ENCODE measurements at places on chromosomes 5 and 9.

- DNase-seq: no peak
Observed at GRCh38 chr5:41157272-41157894, 55.9 kb downstream of the C6 start.

DNA sequence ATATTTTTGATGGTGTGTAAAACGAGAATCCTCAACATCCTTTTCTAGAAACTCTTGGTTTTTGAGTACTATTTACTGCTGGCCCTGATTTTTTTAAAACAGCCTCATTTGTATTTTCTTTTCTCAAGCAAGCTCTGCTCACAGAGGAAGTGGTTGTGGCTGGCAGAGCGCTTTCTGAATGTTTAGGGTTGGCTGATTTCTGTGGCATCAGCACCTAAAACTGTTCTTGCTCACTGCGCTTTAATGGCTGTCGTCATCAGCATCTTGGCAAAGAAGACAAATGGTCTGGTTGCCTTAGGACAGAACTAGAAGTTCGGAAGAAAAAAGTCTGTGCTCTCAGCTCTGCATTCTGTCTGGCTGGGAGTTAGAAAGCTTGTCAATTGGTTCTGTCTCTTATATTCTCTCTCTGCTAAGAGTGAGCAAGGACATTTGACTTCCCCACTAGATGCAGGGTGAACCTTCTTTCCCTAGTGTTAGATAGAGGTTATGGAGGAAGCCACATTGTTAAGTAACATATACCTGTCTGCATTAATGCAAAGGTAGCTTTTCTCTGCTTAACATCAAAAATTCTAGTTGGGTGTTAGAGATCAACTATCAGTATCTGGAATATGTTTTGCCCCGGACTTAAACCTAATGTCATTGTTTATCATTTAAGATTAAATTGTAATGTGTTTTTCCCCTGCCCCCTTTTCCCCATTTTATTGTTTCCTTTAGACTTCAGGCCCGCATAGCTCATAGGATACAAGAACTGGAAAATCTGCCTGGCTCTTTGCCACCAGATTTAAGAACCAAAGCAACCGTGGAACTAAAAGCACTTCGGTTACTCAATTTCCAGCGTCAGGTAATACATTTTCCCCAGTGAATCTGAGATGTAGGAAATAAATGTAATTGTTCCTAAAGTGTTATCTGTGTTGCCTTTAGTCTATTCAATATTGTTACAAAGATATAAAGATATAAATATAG lies 39.0 kb downstream of the SMARCA2 start:
- peak; percentile 51 for DNase-seq

DNA sequence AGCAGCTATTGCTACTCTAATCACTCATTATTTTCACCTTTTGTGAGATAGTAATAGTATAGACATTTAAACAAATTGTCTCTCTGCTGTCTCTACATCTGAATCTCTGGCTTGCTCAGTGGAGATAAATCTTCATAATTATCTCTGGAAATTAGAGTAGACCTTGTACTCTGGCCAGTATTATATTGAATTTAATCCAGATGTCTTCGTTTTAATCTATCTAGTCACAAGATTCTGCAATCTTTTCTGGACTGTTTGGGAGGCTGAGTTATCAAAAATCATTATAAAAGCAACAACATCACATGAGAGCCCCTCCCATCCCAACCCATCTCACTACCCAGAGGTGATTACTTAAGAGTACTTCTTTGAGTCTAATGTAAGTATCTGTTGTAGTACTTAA lies 19.0 kb downstream of the ARHGAP26 start:
- no peak for DNase-seq

DNA sequence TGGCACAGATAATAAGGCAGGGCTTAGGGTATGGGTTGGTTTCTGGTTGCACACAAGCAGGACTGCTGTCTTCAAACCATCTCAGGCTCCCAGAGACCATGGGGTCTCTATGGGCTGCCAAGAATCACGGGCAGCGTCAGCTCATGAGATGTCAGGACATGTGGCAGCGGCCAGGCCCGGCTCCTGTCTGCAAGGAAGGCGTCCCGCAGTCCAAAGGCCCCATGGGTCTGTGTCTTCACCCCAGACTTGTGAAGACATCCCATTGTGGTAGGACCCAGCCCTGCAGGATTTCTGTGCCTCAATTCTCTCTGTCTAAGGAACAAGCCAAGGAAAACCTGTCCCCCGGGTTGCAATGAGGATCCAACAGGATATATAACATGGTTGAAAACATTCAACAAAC lies 32.6 kb downstream of the IPPK start:
- DNase-seq: no peak

- DNase-seq: no peak
Observed at GRCh38 chr9:88889386-88889785, 101.9 kb upstream of the S1PR3 start.

DNA sequence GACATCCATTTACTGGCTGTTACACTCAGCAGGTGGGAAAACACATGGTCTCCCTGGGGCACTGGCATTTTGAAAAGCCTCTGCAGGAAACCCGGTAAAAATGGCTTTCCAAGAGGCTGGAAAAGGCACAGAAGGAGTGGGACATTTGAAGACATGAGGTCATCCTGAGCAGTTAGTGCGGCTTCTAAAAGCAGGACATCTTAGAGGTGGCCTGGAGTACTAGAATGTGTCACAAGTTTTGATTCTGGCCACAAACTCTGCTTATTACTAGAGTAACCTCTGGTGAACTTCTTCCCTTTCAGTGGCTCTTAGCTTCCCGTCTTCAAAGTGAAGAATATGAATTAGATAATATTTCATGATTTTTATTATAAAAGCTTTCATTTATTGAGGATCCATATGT lies 423.0 kb upstream of the BRINP1 start:
- no peak for DNase-seq

- DNase-seq: peak; percentile 65
Observed at GRCh38 chr5:54610197-54610944, 92.8 kb downstream of the SNX18 start.

DNA sequence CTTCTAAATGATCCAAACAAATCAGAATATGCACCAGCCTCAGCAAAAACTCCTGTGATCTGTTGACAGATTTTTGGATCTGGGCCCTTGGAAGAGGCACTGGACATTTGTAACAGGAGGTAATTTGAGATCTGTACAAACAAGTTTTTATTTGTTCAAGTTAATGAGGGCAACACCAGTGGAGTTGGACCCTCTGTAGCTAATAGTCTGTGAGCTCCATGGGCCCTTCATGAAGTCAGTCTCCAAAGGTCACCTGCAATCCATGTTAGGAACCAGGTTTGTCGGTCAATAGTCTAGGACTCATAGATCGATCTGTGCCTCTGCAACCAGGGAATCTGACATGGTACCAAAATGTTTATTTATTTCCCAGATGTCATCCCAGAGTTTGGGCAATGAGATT lies 40.9 kb downstream of the PAM start:
- DNase-seq: no peak

GRCh38 chr5:107807431-107807830 lies 136.7 kb upstream of the EFNA5 start:
- DNase-seq: no peak

DNA sequence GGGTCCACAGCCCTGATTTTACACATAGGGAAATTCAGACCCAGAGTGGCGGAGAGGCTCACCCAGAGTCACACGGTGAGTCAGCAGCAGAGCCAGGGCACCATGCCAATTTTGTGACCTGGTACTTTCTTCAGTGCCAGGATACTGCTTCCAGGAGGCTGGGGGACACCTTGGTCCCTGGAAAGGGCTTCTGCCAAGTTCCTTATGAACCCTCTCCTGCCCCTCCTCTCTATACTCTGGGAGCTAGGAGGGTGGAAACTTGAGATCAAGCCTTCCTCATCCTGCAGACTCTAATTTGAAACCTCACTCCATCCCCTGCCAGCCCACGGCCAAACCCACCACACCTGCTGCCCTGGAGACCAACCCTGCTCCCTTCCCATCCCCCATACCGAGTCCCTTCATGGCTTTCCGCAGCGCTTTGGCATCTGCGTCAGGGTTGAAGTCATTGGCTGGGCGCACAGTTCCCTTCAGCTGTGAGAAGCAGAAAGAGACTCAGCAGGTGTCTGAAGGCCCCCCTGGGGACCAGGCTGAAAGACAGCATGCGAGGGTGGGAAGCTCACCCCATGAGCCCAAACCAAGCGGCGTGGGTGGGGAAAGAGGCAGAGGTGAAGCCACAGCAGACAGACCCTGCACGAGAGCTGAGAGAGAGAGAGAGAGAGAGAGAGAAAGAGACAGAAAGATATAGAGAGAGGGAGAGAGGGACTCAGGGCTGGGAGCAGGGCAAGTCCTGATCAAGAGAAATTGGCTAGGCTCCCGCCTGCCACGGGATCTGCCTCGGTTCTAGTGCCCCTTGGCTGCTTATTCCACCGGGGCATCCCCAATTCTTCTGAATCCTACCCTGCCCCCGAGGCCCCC lies 33.5 kb downstream of the ANXA6 start:
- DNase-seq: peak; percentile 89

GRCh38 chr9:97919217-97919813 lies 3.0 kb downstream of the TRMO start:
- no peak for DNase-seq

DNA sequence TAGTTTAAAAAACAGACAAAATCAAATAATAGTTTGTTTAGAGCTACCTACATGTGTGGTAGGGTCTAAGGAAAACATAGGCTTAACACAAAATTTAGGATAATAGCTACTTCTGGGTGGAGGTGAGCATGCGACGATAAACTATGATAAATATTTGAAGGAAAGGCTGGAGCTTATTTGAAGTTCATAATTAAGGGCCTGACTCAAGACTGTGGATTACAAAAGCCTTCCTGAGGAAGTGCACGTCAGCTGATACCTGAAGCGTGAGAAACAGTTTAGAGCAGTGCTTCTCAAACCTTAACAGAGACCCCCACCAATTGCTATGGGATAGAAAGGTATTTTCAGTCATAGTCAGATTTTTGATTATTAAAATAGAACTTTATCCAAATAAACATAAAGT lies 20.4 kb upstream of the UBLCP1 start:
- no peak for DNase-seq

GRCh38 chr5:51203598-51203997 lies 179.7 kb upstream of the ISL1 start:
- no peak for DNase-seq

DNA sequence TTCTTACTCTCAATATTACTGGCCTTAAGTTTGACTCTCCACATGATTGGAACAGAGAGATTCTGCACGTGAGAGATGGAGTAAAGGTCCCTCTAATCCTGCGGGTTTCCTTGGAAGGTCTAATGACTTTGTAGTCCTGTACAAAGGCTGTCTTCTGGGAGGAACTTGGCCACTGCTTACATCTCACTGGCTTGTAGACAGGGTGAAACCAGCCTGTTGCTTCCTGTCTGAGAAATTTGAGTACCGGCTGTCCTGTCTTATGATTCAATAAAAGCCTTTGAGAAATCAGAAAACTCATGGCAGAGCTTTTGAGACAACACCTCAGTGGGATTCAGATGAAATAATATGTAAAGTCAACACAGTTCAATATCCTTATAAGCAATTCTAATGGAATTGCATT lies 43.0 kb downstream of the IL31RA start:
- DNase-seq: no peak

DNA sequence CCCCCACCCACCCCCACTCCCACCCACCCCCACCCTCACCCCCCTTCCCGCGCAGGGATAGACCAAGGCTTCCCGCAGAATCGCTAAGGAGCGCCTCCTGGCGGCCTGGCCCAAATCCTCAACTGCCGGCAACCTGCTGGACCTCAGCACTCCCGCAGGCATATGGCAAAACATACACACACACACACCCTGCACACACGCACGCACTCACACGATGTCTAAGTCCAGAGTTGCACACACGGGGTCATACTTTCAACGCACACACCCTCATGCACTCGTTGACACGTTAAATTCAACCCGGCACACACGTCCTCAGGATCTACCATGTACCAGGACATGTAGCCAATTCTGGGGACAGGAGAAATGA lies 1.7 kb downstream of the CPLX2 start:
- DNase-seq: peak; percentile 21

DNA sequence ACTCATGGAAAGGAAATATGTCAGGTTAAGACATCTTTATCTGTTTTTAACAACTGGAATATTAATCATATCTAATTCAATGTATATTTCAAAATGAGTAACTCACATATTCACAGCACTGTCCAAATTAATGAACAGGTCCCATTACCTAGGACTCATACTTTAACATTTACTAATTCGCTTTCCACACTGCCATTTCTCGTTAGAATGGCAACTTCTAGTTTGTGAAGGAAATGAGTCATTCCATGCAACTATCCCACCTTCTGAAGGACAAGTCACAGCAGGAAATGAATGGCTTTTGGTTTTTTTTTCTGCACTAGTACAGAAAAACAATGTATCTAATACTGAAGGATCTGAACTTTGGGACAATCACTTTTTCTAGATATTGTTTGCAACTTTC lies 24.6 kb upstream of the IFNK start:
- DNase-seq: no peak

- no peak for DNase-seq
Observed at GRCh38 chr9:136328622-136329041, 1.3 kb downstream of the GPSM1 start.

DNA sequence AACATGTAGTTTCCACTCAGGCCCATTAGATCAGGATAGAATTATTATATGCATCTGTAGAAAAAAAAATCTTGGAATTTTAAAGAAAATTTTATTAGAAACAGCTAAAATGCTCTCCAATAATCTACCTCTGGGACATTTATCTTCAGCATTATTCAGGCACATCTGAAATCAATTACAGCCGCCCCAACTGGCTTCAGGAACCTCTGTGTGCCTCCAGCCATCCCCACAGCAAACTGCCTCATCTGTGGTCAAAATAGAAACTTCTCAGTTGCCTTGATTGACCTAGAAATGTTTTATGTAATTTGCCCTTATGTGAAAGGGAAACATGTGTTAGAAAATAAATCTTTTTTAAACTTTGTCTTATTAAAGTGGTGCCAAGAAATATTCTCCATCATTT lies 120.1 kb upstream of the LPAR1 start:
- DNase-seq: no peak

Data from germinal center (tissue), 1 donor.